ENCODE measurements at places on chromosomes 13 and 19. TPM values are rescaled to one million over a fixed set of nuclear protein-coding genes. Genes with fewer than 3 reads are reported as not detected.

GRCh38 chr19:48190288-48190884 is 19.9 kb downstream of the ZSWIM9 start:
- DNase-seq = no peak

- no peak for DNase-seq
Measured at GRCh38 chr19:30340771-30341561, 31.2 kb upstream of the ZNF536 start.

DNA sequence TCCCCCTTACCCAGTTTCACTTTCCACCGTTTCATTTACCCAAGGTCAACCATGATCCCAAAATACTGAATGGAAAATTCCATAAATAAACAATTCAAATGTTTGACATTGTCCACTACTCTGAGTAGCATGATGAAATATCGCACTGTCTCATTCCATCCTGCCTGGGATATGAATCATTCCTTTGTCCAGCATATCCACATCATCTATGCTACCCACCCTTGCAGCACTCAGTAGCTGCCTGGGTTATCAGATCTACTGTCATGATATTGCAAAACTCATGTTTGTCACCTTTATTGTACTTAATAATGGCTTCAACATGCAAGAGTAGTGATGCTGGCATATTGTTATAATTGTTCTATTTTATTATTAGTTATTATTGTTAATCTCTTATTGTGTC is 263.9 kb upstream of the NBEA start:
- DNase-seq = no peak

- no peak for DNase-seq
Measured at GRCh38 chr13:99375738-99376080, 68.5 kb upstream of the GPR183 start.

- DNase-seq = no peak
Measured at GRCh38 chr19:6958791-6959190, 62.4 kb downstream of the MBD3L2B start.

Gene IPO5
- 121 TPM for total RNA-seq

GRCh38 chr13:101291206-101291605 is 125.1 kb downstream of the NALCN start:
- DNase-seq = no peak

Gene ELF1
- total RNA-seq = 66.9 TPM

- DNase-seq = no peak
Measured at GRCh38 chr19:681029-682019, 5.1 kb downstream of the FSTL3 start.

Gene GNG7
- 12.8 TPM for total RNA-seq

Gene TBXA2R
- 17.2 TPM for total RNA-seq

Data from esophagus muscularis mucosa (tissue), 4 donors.